CD4-positive, alpha-beta T cell (primary cell): ENCODE measurements at places on chromosomes 3 and 15.
A peak's percentile ranks its signal among the peaks of the same experiment; 100 is the strongest.

- no peak for DNase-seq
Measured at GRCh38 chr15:40082195-40082883, 26.3 kb downstream of the BMF start.

- DNase-seq: no peak
Measured at GRCh38 chr3:52310861-52311575, 5.1 kb upstream of the DNAH1 start.

DNA sequence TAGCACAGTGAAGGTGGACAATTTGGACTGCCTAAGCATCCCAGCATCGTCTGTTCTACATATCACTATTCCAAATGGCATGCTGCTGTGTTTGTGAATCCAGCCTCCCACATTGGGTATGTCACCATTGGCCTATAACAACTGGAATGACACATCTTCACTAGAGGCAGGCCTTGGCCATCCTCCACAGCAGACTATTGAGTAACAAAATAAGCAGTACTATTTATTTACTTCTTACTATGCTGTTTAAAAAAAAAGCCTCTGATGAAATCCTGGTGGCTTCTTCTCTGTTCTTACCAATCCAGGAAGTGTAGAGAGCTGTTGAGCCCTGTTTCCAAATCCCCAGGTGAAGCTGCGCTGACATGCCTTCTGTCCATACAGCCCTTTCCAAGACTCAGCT, 30.6 kb upstream of the CERS3 start:
- DNase-seq: no peak

- no peak for DNase-seq
Measured at GRCh38 chr15:29331669-29332068, 62.0 kb upstream of the NSMCE3 start.

DNA sequence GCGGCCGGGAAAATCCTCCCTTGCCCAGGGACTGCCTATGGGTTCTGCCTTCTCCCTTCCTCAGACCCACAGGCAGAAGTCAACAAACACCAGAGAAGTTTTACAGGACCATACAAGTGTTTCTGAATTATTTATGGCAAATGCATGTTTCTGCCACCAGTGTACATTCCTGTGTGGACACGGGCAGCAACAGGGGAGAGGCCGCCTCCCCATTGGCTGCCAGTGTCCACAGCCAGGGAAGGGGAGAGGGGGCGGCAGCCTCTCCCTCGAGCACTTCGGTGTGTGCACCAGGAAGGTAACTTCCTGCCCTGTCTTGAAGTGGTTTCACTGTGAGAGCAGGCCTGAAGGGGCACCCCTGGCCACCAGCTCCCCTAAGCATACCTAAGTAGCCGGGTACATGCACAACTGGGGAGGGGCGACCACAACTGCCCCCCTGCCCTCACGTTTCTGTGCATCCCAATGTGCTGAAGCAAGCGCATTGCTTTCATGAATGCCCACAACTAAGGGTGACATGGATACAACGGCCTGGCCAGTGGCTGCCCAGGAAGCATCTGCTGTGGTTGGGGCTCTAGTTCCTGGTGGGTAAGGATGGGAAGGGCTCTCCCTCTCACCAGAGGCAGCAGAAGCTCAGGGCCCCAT, 14.8 kb upstream of the SHISA5 start:
- no peak for DNase-seq

DNA sequence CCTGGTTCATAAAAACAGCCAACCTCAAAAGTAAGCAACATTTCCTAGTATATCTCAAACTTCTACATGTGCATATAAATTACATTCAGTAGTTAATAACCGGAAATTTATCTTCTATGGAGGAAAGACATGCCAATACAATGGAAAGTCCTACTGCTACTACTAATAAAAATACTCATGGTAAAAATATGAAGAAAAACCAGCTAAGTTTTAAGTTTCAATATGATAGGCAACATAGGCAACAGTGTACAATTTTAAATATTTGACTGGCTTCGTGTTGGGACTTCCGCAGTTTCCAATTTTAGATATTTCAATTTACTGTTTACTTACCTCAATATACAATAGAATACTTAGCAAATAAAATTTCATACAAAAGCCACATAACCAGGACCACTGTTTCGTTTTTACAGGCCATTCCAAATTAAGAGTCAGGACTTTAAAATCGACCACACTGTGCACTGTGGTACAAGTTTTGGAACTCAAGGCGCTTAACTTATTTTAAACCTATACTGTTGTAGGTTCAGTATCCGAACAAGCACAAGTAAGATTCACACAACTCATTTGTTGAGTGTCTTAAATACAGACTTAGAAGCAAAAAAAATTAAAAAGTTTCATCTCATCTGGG, 2.9 kb downstream of the NAA50 start:
- DNase-seq: no peak

DNA sequence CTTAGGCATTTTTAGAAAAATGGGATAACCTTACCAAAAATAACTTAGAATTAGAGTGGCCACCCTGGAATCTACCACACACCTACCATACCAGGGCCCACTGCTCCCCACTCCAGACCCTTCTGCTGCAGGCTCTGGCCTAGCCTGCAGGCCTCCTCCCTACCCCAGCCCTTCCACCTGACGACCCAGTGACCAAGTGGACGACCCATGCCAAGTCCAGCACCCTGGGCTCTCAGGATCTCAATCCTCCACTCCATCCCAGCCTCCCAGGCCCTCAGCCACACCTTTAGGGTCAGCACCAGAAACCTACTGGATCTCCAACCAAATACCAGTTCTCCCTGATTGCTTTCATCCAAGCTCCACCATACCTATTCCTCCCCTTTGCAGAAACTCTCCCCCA, 145.8 kb downstream of the TPRA1 start:
- no peak for DNase-seq

GRCh38 chr3:100073714-100074307, 40.5 kb downstream of the FILIP1L start:
- peak; percentile 43 for DNase-seq

GRCh38 chr15:75177360-75178071, 24.2 kb upstream of the C15orf39 start:
- DNase-seq: no peak

GRCh38 chr3:134846911-134847317, 51.9 kb downstream of the EPHB1 start:
- no peak for DNase-seq

GRCh38 chr15:61811952-61812351, 248.3 kb downstream of the VPS13C start:
- no peak for DNase-seq

- DNase-seq: no peak
Measured at GRCh38 chr15:45121020-45121419, 6.9 kb downstream of the DUOXA2 start.

GRCh38 chr15:91022832-91023129, 387 bp upstream of the VPS33B start:
- DNase-seq: no peak

DNA sequence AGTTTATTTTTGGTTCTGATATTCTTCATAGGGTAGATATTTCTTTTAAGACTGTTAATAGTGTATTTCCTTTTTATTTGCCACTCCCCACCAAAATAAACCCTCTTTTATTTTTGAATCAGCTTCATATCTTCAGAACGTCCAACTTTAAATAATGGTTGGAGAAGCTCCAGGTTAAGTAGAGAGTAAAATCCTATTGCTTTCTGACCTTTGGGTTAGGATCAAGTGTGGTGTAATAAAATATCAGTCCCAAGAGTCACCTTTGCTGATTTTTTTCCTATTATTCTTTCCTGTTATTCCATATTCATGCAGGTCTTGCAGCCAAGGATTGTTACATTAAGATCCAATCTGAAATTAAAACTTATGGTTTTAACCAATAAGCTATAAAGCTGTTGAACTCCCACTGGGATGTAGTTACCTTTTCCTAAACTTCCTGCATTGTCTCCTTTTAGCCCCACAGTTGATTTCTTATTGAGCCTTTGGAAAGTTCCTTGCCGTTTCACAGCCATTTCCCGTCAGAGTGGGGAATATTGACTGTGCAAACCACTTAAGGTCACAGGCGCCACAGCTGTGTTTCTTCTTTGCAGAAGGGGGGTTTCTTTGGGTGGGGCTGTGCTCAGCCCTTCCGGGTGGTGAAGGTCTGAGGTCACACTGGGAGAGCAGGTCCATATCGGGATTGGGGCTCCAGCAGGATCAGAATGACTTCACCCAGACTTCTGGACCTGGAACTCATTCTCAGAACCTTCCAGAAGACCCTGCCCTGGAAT, 287.3 kb upstream of the CTDSPL start:
- no peak for DNase-seq

GRCh38 chr3:152621967-152622810, 212.7 kb upstream of the P2RY1 start:
- no peak for DNase-seq

DNA sequence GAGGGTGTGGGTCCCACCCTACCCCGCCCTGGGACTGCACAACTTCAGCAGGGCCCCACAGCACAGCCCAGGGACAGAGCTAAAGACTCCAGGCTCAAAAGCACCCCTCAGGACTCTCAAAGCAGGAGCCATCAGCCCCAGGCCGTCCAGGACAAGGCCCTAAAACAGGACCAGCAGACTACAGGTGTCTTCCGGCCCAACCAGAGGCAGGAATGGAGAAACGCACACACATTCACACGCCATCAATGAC, 26.1 kb downstream of the ATRIP start:
- no peak for DNase-seq

GRCh38 chr3:130662501-130662996, 84.1 kb downstream of the PIK3R4 start:
- no peak for DNase-seq

DNA sequence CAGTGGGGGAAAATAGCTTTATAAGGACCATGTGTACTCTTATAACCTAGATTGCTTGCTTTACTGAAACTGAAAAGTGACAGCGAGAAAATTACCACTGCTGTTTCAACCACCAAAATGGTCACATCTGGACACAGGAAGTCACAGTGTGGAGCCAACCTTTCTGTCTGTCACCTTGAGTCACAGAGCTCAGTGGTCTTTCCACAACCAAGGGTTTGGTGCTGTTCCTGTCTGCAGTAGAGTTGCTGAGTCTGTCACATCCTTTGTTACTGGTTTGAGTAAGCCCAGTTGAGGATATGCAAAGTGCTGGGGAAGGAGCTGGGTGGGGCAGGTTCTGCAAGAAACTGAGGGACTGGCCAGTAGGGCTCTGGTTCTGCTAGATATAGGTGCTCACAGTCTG, 139.1 kb upstream of the EIF1B start:
- DNase-seq: no peak

DNA sequence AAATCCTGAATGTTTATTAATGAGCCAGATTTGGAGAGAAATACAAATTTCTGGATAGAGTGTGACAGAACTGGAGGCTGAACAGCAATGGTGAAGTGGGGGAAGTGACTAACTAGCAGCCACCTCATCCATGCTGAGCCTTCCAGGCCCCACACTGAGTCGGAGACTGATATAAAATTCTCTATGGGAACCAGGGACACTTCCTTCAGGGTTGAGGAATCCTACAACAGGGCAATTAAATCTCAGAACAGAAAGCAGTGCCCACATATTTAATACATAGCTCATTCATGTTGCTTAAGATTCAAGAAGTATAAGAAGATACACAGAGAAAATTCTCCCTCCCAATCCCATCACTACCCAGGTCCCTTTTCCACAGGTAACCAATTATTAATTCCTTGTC, 49.3 kb downstream of the HACD2 start:
- DNase-seq: no peak

DNA sequence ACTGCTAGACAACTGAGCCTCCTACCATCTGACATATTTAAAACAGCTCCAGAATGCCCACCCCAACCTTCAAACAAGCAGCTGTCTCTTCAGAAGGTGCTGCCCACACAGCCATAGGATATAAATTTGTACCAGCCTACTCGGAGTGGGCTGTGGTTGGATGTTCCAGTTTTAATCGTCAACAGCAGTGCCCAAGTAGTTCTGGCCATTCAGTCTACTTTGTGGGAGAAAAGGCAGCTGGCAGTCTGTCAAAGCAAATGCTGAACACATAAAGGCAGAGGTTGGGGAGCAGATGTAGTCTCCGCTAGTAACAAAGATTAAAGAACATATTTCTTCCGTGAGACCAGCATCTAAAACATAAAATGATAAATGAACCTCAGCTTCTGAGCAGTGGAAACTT, 15.9 kb upstream of the ERC2 start:
- DNase-seq: no peak

GRCh38 chr3:151318991-151319390, 2.4 kb upstream of the GPR87 start:
- no peak for DNase-seq

GRCh38 chr3:122356402-122356801, 26.6 kb downstream of the MIX23 start:
- peak; percentile 6 for DNase-seq

DNA sequence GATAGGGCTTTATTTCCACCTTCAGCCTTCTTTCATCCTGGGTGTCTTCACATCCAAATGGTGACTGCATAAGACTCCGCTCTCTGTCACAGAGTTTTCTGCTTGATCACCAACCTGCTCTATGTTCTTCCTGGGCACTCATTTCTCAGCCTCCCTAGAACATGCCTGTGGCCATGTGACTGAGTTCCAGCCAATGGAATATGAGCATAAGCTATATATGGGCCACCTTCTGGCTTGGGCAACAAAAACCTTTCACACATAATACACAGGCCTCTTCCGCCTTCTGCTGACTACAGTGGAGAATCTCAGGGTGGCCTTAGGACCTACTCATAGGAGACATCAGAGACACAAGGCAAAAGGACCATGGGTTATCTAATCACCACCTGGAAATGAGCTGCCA, 51.2 kb upstream of the MED12L start:
- no peak for DNase-seq

DNA sequence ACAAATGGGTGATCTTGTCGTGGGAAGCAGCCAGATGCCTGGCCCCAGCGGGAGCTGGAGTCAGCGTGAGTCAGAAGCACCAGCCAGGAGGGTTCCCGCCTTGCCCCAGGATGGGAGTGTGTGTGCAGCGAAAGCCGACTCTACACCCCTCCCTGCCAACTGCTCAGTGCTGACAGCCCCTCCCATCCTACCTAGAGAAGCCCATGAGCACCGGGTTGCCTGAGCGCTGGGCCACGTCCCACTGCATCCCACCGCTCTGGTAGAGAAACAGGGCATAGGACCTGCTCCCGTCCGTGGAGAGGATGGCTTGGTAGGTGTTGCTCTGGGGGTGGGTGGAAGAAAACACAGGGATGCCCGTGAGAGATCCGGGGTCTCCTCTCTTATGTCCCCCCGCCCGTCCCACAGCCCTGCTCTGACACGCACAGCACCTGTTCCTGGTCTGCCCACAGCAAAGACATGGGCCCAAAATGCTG, 42.9 kb downstream of the MUC4 start:
- no peak for DNase-seq

GRCh38 chr15:49624056-49624455, 3.2 kb downstream of the DTWD1 start:
- no peak for DNase-seq

DNA sequence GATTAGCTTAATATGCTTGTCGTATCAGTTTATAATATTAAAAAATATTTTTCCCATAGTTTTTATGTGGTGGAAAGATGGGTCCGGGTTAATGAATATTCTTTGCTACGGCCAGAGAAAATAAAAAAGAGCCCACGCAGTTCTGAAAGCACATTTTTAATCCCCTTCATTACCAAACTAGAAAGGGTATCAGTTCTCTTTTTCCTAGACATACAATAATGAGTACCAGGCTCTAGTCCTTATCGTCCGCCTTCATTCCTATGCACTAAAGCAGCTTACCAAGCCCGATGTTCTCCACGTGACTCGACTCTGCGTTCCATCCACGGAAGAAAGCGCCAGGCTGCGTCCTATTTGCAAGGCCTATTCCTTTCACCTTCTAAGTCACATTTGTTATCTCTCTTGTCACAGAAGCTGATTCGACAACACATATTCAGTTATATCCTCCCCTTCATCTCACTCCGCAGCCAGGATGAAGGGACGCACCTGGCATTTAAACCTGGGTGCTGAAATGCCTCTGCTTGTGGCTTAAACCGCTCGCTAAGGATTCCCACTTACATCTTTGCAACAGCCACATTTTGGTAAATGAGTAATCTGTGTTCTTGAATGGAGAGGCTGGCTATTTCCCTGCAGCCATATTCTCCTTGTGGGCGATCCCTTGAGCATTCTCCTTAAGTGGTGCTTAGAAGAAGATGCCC, 257.0 kb downstream of the CD47 start:
- no peak for DNase-seq
